Activated naive CD8-positive, alpha-beta T cell treated with anti-CD3 and anti-CD28 coated beads for 36 hours (primary cell): ENCODE measurements at places on chromosomes 2 and 18.
A peak's percentile ranks its signal among the peaks of the same experiment; 100 is the strongest.

- H3K4me3 ChIP-seq: no peak overlapping the region
- no peaks in the 10 kb centered on the region for H3K27me3 ChIP-seq
- no peak overlapping the region for H3K27ac ChIP-seq
- H3K36me3 ChIP-seq: no peaks in the 10 kb centered on the region
- no peak for DNase-seq
- no peaks in the 10 kb centered on the region for H3K4me1 ChIP-seq
These were observed 95.4 kb upstream of the CHRNA1 start for GRCh38 chr2:174859563-174860169.

GRCh38 chr2:109266998-109267854 is 138.2 kb downstream of the SH3RF3 start:
- H3K4me3 ChIP-seq: no peak overlapping the region
- DNase-seq: no peak
- H3K27ac ChIP-seq: no peak overlapping the region

DNA sequence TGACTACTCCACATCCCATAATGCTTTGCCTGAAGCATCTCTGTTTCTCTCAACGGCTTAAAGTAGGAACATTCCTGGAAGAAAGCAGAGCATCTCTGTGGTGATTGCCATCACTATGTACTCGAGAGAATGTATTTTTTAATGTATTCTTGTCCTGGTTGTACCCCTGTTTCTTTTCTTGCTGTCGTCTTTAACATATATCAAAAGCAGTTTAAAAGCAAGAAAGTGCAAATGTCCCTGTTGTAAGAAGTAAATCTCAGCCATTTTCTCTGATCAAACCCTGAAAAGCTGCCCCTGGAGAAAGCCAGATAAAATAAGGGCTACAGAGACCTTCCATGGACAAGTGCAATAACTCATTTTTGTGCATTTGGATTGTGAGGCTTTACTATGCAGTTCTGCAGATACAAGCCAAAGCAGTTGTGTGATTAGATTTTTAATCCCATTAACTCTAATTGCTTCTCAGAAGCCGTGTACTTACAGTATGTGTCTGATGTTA is 70.8 kb downstream of the XIRP2 start:
- no peaks in the 10 kb centered on the region for H3K4me1 ChIP-seq
- no peaks in the 10 kb centered on the region for H3K27me3 ChIP-seq
- H3K27ac ChIP-seq: no peak overlapping the region
- no peak for DNase-seq

GRCh38 chr18:7168408-7168807 is 50.8 kb upstream of the LAMA1 start:
- no peaks in the 10 kb centered on the region for H3K36me3 ChIP-seq
- DNase-seq: no peak
- H3K27me3 ChIP-seq: no peaks in the 10 kb centered on the region
- H3K4me1 ChIP-seq: no peaks in the 10 kb centered on the region
- H3K4me3 ChIP-seq: no peak overlapping the region

DNA sequence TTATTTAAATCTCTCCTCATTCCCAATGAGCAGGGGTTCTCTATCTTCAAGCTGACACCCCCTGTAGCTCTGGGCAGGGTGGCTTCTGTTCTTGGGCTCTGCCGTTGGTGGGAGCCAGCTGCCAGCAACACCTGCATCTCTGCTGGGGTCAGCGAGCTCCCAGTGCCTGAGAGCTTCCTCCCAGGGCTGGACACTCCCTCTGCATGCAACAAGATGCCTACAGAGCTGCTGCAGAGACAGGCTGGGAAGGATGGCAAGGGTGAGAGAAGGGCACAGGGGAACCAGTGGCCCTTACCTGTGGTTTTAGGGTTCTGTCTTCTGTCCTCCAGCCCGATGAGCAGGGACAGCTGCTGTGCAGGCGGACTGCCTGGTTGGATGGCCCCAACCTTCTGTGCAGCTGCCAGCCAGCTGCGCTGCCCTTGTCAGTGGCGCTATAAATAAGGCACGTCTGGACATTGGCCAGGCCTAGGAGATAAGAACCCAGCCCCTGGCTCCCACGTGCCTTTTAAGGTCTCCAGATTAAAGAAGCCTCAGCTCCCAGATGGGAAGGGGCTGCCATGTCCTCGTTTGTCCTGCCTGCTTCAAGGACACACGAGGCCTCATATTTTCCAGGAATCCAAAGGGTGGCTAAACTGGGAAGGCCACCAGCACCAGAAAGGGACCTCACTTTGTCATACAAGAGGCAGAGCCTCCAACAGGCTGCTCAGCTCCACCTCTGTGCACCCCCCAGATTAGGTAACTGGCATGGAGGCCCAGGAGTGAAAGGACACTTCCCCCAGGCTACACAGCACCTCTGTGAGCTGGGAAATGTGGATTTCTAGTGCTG is 39.5 kb upstream of the FHL2 start:
- no peaks in the 10 kb centered on the region for H3K4me1 ChIP-seq
- H3K4me3 ChIP-seq: no peak overlapping the region

DNA sequence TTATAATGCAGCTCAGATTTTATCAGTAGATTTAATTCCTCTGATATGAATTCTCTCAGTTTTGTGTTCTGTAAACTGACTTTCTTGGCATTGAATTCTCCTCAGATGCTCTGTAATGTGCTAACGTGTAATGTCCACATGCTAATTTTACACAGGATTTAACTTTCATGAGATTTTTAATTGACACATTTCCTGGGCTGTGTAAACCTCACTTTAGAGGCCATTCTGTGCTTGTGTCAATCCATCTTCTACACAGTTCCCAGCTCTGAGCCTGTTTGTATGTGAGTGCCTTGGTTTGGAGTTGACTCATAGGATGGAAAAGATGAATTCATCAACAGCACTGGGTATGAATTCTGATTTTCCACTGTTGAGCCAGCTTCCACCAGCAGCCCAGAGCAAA is 476.7 kb upstream of the GCFC2 start:
- no peaks in the 10 kb centered on the region for H3K27me3 ChIP-seq
- no peak overlapping the region for H3K27ac ChIP-seq
- no peaks in the 10 kb centered on the region for H3K4me1 ChIP-seq
- H3K36me3 ChIP-seq: no peaks in the 10 kb centered on the region

- H3K27ac ChIP-seq: no peak overlapping the region
- H3K36me3 ChIP-seq: no peaks in the 10 kb centered on the region
- no peak for DNase-seq
- no peaks in the 10 kb centered on the region for H3K27me3 ChIP-seq
- H3K4me1 ChIP-seq: no peaks in the 10 kb centered on the region
These were observed 25.6 kb upstream of the PRLH start for GRCh38 chr2:237540823-237541222.

DNA sequence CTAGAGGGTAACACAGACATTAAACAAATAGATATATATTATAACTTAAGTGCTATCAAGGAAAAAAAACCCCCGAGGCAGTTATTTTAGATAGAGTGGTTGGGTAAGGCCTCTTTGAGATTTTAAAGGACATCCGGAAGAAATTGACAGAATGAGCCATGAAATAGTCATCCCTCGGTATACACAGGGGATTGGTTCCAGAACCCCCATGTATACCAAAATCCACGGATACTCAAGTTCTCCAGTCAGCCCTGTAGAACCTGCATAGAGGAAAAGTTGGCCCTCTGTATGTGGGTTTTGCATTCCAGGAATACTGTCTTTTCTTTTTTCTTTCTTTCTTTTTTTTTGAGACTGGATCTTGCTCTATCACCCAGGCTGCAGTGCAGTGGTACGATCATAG is 2.0 kb downstream of the DHX57 start:
- H3K4me3 ChIP-seq: no peak overlapping the region
- no peaks in the 10 kb centered on the region for H3K27me3 ChIP-seq
- H3K27ac ChIP-seq: no peak overlapping the region
- peaks cover 33% of the 10 kb centered on the region for H3K36me3 ChIP-seq
- H3K4me1 ChIP-seq: peaks cover 18% of the 10 kb centered on the region

GRCh38 chr2:44582363-44583008 is 220.7 kb downstream of the CAMKMT start:
- H3K36me3 ChIP-seq: peaks cover 2% of the 10 kb centered on the region
- DNase-seq: no peak
- H3K4me1 ChIP-seq: peaks cover 43% of the 10 kb centered on the region
- H3K4me3 ChIP-seq: no peak overlapping the region
- no peaks in the 10 kb centered on the region for H3K27me3 ChIP-seq

DNA sequence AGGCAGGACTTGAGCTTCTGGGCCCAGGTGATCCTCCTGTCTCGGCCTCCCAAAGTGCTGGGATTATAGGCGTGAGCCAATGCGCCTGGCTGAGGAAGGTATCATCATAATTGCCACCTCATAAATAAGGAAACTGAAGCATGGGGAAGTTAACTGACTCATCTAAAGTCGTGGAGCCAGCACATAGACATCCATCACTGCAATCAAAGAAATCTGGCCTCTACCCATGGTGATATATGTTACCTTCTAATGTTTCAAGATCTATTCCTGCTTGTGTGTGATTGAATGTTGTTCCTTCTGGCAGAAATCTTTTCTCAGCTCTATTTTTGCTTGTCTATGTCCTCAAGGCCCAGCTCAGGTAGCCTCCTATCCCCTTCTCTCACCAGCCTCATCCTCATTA is 105.1 kb upstream of the AQP4 start:
- H3K4me1 ChIP-seq: no peaks in the 10 kb centered on the region
- H3K4me3 ChIP-seq: no peak overlapping the region
- no peak for DNase-seq
- H3K27me3 ChIP-seq: no peaks in the 10 kb centered on the region

DNA sequence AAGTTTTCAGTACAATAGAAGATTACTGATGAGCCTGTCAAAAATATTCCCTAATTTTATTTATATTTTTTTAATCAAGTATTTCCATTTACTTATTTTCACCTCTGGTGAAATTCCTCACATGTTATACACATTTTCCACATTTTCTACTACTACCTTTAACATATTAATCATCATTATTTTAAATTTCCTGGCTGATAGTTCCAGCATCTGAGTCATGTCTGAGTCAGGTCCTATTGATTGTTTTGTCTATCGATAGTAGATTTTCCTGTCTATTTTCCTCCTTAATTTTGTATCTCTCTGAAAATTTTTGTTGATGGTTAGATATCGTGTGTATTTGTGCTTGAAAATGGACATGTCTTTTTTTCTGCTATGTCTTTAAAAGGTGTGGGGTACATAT is 211.8 kb upstream of the DSEL start:
- no peaks in the 10 kb centered on the region for H3K27me3 ChIP-seq
- no peak for DNase-seq
- no peak overlapping the region for H3K27ac ChIP-seq

DNA sequence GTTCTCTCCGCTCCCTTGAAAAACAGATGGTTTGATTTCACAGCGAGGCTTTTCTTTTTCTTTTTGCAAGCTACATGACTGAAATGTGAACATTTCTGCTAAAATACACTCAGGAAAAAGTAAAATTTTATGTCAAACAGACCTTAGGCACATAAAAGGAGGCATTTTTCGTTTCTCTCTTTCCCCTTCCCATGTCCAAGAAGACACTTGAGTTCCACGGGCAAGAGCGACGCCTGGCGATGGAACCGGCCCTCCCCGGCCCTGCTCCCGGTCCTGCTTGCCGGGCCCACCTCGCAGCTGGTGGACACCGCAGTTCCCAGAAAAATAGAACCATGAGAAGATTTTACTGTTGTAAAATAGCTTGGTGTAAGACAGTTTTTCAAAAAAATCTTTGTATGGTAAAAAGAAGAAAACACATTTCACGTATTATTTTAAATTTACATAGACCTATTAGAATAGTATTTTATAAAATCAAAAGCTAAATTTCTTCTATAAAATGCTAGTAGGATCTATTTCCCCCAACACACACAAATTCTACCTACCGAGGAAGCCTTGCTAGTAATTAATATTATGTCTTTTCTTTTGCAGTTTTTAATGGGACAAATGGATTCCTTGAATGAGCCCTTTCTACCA is 2.3 kb upstream of the ALKAL2 start:
- H3K4me1 ChIP-seq: peaks cover 7% of the 10 kb centered on the region
- peaks cover 29% of the 10 kb centered on the region for H3K27me3 ChIP-seq
- H3K36me3 ChIP-seq: no peaks in the 10 kb centered on the region
- H3K4me3 ChIP-seq: peak overlapping the region; percentile 67

- no peaks in the 10 kb centered on the region for H3K27me3 ChIP-seq
- no peak overlapping the region for H3K4me3 ChIP-seq
- DNase-seq: no peak
- H3K36me3 ChIP-seq: no peaks in the 10 kb centered on the region
These were observed 7.0 kb upstream of the BBS5 start for GRCh38 chr2:169472249-169472648.

GRCh38 chr2:181444654-181445053 is 12.5 kb upstream of the ITGA4 start:
- H3K27ac ChIP-seq: no peak overlapping the region
- H3K27me3 ChIP-seq: no peaks in the 10 kb centered on the region
- H3K4me1 ChIP-seq: peaks cover 21% of the 10 kb centered on the region
- no peak for DNase-seq
- H3K36me3 ChIP-seq: no peaks in the 10 kb centered on the region

DNA sequence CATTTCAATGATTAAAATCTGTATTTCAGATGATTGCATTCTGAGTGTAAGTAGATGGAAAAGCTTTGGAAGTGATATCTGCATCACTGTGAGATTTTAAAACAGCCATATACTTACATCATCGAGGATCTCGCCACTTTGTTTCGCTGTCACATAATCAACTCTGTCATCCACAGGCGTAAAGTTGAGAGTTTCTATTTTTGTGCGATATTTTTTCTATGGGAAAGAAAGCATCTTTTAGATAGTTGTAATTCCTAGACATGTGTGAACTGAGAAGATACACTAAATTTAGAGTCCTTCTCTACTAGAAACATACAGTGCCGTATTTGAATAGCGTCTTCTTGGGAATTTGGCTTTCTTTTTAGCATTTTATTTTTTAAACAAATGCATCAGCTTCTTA is 158.8 kb downstream of the RIF1 start:
- no peak overlapping the region for H3K27ac ChIP-seq
- H3K4me1 ChIP-seq: no peaks in the 10 kb centered on the region
- no peaks in the 10 kb centered on the region for H3K27me3 ChIP-seq
- no peaks in the 10 kb centered on the region for H3K36me3 ChIP-seq
- no peak for DNase-seq

DNA sequence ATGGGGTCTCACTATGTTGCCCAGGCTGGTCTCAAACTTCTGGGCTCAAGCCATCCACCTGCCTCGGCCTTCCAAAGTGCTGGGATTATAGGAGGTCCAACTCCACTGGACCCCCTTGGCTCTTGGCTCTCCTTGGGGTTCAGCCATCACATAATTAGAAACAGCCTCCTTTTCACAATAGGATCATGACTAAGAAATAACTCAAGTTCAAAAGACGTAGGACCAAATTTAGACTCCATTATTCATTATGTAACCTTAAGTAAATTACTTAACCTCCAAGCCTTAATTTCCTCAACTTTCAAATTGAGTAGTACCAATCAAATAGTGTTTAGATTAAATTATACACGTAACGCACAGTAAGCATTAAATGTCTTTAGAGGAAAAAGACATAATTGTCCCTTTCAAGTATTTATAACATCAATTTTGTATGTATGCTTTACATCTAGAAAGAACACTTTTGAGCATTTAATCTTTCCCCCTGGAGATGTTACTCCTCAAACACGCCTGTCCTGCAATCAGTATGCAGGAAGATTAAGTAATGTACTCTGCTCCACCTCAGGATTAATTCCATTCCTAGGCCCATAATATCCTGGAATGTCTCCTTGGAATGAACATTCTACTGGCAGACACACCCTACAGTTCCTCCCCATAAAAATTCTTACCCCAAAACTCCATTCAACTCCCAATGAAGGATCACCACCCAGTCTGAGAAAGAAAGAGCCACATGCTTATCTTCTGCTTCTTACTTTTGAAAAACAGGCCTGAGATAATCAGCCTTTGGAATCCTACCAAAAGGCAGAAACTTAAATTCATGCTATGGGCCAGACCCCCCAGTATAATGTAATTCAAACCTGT is 49.1 kb downstream of the COBLL1 start:
- H3K36me3 ChIP-seq: no peaks in the 10 kb centered on the region
- H3K4me1 ChIP-seq: no peaks in the 10 kb centered on the region
- peaks cover 5% of the 10 kb centered on the region for H3K27me3 ChIP-seq
- H3K4me3 ChIP-seq: no peak overlapping the region
